Glomerular endothelial cell (primary cell): ENCODE measurements at places on chromosomes 11 and 22. TPM values are rescaled to one million over a fixed set of nuclear protein-coding genes. Genes with fewer than 3 reads are reported as not detected.

DNA sequence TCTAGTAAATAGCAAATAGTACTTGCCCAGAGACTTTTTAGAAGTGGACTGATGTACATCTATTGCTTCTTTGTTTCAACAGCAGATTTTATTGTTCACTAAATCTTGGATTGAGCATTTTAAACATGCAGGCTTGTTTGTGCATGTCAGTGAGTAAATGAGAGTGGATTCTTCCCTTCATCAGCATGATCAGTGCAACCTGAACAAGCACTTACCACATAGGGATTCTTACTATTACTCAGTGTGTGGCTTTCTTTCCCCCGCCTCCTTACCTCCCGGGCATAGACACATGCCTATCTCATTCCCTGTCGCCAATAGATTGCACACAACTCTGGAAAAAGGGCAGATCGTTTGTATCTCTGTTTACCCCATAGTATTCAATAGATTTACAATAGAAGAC, 197.5 kb downstream of the C11orf87 start:
- no peak for DNase-seq

The MUC2 gene
- not detected in 2 replicates for total RNA-seq

DNA sequence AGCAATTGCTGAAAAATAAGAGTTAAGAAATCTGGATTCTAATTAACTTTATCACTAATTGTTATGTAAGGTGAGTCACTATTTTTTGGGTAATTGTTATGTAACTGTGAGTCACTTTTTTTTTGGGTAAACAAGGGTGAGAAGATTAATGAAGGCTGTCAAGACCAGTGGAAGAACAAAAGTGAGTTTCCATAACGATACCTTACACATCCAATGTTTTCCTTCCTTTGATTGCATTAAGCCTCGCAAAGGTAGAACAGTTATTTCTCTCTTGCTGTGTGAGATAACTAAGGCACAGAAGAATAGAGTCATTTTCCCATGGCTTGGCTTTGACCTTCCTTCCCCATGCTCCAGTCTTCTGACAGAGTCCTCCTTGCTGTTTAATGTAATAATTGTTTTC, 374.7 kb downstream of the DDX10 start:
- no peak for DNase-seq

DNA sequence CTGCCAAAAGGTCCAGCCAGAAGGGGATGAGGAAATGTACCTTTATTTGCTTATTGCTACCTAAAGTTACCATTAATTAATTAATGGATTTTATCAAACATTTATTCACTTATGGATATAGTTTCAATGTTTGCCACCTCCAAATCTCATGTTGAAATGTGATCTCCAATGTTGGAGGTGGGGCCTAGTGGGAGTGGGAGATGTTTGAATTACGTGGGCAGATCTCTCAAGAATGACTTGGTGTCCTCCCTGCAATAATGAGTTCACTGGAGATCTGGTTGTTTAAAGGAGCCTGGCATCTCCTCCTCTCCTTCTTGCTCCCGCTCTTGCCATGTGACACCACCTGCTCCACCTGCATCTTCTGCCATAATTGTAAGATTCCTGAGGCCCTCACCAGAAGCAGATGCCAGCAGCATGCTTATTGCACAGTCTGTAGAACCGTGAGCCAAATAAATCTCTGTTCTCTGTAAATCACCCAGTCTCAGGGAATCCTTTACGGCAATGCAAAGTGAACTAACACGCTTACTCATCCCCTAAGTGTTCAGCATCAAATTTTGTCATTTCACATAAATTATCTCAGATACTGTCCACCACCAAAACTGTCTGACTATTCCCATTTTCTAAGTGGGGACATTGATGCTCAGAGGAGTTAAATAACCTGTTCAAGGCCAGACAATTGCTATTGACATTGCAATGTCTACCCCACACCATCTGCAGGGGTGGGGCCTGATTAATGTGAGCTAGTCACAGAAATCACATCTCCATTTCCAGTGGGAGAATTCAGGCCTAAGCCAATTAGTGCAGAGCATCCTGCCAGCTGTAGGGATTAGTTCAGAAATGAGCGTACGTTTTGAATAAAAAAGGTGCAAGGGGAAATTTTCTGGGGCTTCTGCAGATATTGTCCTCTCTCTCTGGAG, 51.6 kb upstream of the SYN3 start:
- no peak for DNase-seq

DNA sequence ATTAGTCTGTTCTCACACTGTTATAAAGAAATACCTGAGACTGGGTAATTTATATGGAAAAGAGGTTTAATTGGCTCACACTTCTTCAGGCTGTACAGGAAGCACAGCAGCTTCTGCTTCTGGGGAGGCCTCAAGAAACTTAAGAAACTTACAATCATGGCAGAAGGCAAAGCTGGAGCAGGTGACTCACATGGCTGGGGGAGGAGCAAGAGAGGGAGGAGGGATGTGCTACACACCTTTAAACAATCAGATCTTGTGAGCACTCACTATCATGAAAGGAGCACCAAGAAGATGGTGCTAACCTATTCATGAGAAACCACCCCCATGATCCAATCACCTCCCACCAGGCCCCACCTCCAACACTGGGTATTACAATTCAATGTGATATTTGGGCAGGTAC, 381.6 kb downstream of the ETS1 start:
- DNase-seq, result no peak

The FHIP1B gene
- total RNA-seq, result 16.1 and 22.9 TPM in 2 replicates

DNA sequence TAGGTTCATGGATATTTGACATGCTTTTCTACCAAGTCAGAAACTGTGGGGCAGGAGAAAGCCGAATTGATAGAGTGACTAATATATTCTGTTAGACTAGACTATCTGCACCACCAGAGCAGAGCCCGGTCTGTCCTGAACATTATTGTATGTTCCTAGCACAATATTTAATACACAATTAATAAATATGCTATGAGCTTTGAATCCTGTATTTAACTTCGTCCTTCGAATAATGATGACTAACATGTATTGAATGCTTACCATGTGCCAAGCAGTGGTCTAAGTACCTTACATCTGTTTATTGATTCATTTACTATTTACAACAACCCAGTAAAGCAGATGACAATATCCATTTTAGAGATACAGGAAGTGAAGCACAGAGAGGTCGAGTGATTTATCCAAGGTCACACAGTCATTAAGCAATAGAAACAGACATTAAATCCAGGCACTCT, 44.8 kb upstream of the ANO3 start:
- no peak for DNase-seq

The PANX2 gene
- total RNA-seq, result 1.1 and 1.7 TPM in 2 replicates

GRCh38 chr22:20588092-20588842, 80.9 kb downstream of the MED15 start:
- DNase-seq, result no peak

DNA sequence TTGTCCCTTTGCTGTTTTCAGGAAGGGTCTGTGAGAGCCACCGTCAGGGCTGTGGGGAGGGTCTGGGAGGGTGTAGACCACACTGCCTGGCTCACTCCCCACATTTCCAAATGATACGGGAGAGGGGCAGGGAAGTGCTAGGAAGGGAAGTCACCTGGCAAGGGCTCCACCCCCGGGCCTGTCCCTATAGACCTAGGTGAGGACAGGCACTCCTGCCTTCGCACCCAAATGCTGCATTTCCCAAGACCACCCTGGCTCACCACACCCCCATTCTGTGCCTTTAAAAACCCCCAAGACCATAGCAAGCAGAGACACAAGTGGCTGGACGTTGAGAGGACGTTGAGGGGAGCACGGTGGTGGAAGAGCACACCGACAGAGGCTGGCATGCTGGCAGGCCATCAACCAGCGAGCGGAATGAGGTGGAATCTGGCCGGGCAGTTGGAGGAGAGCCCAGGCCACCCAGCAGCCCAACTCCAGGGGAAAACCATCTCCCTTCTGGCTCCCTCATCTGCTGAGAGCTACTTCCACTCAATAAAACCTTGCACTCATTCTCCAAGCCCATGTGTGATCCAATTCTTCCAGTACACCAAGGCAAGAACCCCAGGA, 45.7 kb downstream of the GNB1L start:
- no peak for DNase-seq

GRCh38 chr11:88464528-88464927, 127.0 kb upstream of the CTSC start:
- no peak for DNase-seq

- no peak for DNase-seq
Measured at GRCh38 chr11:116686866-116687265, 85.9 kb downstream of the BUD13 start.

The TRPM5 gene
- not detected in 2 replicates for total RNA-seq

DNA sequence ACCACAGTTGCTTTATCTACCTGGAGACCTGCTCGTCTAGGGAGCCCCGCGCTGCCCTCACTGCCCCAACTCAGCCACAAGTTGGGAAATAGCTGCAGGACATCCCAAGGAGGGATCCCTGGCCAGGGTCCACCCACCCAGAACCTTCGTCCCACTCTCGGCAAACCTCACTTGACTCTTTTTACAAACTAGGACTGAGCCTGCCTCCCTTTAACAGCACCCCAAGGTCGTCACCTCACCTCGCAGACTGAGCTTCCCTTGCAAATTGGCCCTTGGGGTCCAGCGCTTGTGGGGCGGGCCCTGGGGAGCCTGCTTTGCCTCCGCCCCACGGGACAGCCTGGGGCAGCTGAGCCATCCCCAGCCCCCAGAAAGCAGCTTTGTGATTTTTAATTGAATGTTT, 1505.8 kb downstream of the TBC1D22A start:
- no peak for DNase-seq

The EFCAB6 gene
- total RNA-seq, result 0.23 and 2.7 TPM in 2 replicates

DNA sequence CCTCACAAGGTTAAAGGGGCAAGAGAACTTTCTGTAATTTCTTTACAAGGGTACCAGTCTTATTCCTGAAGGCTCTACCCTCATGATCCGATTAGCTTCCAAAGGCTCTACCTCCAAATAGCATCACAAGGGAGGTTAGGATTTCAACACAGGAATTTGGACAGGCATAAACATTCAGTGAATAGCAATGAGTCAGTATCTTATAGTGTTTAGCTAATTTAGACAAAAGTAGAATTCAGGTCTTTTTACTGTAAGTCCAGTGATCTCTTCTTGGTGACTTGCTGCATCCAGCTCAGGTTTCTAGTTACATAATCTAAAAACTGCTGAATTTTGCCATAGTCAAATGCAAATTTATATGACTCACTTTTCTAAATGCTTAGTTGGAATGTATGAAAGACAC, 1995.6 kb upstream of the RAG2 start:
- no peak for DNase-seq

GRCh38 chr11:119896387-119897045, 167.5 kb upstream of the NECTIN1 start:
- no peak for DNase-seq

The DNAJB13 gene
- not detected in 2 replicates for total RNA-seq

The KCNQ1 gene
- total RNA-seq, result 0.05 and 1.1 TPM in 2 replicates

- no peak for DNase-seq
Measured at GRCh38 chr11:7436657-7437056, 48.6 kb upstream of the OLFML1 start.

The PITPNB gene
- 40.9 and 56.8 TPM in 2 replicates for total RNA-seq

- no peak for DNase-seq
Measured at GRCh38 chr11:68053117-68053516, 14.3 kb downstream of the TCIRG1 start.

The SSH3 gene
- total RNA-seq, result 16.7 and 19.2 TPM in 2 replicates
